ENCODE measurements at places on chromosomes 16 and 17.

DNA sequence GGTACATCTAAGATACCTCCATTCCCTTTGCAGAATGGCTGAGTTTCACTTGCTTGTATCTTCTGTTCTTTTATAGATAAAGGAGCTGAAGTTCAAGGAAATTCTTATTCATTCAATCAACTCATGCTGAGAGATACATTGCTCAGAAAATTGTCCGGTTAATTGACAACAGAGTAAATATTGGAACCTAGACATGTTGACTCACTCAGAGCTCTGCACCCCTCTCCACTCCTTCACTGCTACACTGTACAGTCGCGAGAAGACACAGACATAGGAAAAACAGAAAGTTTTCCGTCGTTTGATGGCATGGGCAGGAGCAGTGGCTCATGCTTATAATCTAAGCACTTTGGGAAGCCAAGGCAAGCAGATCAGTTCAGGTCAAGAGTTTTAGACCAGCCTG lies 690.5 kb upstream of the SOX9 start:
- DNase-seq, result no peak

DNA sequence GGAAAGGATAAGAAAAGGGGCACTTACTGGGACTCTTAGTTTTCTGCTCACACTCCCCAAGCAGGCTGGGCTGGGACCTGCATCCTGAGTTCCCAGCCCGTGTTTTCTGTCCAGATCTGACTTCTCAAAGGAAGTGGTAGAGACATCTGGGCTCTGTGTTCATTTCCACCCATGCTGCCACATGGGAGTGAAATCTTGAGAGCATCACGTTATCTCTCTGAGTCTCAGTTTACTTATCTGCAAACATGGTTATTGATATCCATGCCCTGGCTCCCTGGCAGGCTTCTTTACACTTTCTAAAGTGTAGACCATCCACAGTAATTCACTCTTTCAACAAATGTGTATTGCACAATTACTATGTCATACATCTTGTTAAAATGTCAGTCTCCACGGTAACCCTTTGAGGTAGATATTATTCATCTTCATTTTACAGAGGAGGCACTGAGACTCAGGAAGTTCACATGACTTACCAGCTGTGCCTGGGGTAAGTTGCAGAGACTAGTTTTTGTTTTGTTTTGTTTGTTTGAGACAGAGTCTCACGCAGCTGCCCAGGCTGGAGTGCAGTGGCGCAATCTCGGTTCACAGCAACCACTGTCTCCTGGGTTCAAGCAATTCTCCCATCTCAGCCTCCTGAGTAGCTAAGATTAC lies 3.4 kb downstream of the ZNF688 start:
- peak; percentile 78 for DNase-seq

GRCh38 chr16:75000481-75001081 lies 1.8 kb downstream of the ZNRF1 start:
- no peak for DNase-seq

DNA sequence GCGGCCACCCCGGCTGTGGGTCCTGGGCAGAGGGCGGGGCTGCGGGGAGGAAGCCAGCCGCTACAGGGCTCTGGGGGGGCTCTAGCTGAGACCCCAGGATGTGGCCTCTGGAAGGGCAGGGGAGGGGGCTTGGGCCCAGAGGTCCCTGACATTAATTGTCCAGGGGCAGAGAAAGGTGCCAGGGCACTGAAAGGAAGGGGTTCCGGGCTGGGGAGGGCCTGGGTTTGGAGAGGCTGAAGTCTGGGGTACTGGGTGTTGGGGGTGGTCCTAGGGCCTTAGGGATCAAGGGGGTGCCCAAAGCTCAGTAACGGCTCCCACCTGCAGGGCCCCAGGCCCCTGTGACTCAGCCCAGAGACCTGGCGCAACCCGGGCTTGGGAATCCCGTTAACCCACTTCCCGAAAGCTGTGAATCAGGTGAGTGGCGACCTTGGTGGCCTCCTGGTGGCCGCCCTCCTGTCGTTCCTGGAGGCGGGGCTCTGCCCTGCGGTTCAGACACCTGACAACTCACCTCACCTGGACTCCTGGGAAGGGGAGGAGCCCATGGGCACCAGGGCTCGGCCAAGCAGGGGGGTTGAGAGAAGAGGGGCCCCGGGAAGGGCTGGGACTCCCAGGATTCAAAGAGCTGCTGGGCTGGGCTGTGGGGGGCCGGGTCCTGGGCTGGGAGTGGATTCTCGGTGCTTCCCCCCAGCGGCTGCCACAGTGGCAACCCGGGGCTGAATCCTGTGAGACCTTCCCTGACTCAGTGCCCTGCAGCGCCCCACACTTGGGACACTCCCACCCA lies 465 bp upstream of the PRSS22 start:
- DNase-seq, result no peak

GRCh38 chr17:78266231-78266631 lies 34.8 kb downstream of the TMEM235 start:
- DNase-seq, result no peak

GRCh38 chr17:32491371-32492263 lies 4.8 kb downstream of the CDK5R1 start:
- DNase-seq, result no peak

Measured in CD4-positive, alpha-beta T cell treated with Interleukin-10 for 1 hour (primary cell).